ENCODE measurements at places on chromosomes 7 and 10. TPM values are rescaled to one million over a fixed set of nuclear protein-coding genes. Genes with fewer than 3 reads are reported as not detected.

GRCh38 chr7:103668279-103668941 is 222.4 kb upstream of the SLC26A5 start:
- DNase-seq, result no peak

The RNF32 gene
- total RNA-seq, result 1.0 TPM

GRCh38 chr10:94213001-94213530 is 149.7 kb downstream of the NOC3L start:
- no peak for DNase-seq

- no peak for DNase-seq
These were observed 207.3 kb upstream of the SH2B2 start for GRCh38 chr7:102079140-102080018.

GRCh38 chr7:135965602-135966001 is 11.6 kb downstream of the MTPN start:
- no peak for DNase-seq

The KDM7A gene
- 13.9 TPM for total RNA-seq

The SSC4D gene
- 0.37 TPM for total RNA-seq

Data from urinary bladder (tissue), 4 donors.